ENCODE measurements at places on chromosomes 4 and X. TPM values are rescaled to one million over a fixed set of nuclear protein-coding genes. Genes with fewer than 3 reads are reported as not detected.

The DHRSX gene
- 13.8 TPM for total RNA-seq

DNA sequence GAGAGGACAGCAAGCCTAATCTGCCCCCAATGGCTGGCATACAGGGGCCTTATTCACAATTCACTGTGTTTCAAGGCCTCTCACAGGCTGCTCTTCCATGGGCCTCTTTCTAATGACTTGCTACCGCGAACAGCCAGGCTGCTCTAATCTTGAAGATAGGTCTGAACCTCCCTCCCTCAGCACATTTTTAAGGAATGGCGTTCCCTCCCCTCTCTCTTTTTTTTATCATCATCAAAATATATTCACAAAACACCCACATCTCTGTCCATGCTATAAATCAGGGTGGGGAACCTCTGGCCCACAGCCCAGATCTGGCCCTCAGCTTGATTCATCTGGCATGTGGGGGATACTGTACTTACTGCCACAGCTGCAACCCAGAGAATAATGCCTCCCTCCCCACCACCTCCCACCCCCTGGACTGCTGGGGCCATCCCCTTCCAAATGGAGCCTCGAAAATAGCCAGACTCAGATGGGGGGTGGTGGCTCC, 76.2 kb upstream of the PLAC1 start:
- H3K27ac ChIP-seq: no peak overlapping the region
- H3K36me3 ChIP-seq: no peaks in the 10 kb centered on the region
- H3K4me3 ChIP-seq: no peak overlapping the region
- DNase-seq: no peak

DNA sequence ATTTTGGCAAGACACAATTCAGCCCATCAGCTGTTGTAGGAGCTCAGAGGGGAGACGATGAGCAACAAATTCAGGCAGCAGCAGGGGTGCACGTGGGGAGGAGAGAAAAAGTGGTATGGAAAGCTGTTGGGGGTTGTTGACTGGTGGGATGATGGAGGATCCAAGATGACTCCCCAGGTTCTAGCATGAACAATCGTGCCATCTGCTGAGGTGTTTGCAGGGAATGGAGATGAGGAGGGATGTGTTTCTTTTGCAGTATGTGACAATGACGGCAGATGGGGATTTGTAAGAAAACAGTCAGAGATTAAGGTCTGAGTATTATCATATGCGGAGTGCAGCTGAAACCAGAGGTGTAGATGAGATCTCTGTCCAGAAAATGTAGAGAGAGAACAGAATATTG, 63.3 kb downstream of the SEL1L3 start:
- peaks cover 46% of the 10 kb centered on the region for H3K36me3 ChIP-seq
- H3K27ac ChIP-seq: no peak overlapping the region
- no peak overlapping the region for H3K4me3 ChIP-seq
- no peak for DNase-seq

DNA sequence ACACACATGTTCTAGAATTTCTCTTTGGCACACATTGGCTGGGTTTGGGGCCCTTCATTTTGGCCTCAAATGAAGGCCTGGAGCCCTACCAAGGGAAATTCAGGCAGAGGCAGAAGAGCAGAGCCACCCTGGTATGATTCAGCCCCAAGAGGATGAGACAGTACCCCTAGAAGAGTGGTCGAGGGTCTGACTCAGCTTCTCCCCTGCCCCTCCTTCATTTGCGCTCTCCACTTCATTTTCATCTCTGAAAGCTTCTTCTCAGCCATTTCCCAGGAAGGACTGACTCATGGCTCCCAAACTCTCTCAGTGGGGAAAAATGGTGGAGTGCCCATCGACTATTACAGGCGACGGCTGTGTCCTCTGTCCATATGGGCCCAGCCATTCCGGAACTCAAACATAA, 43.5 kb downstream of the MAMLD1 start:
- H3K27ac ChIP-seq: no peak overlapping the region
- no peaks in the 10 kb centered on the region for H3K27me3 ChIP-seq
- H3K4me3 ChIP-seq: no peak overlapping the region
- DNase-seq: no peak
- H3K4me1 ChIP-seq: peaks cover 18% of the 10 kb centered on the region

- H3K4me3 ChIP-seq: no peak overlapping the region
- peak overlapping the region; percentile 24 for H3K27ac ChIP-seq
- no peaks in the 10 kb centered on the region for H3K36me3 ChIP-seq
- no peak for DNase-seq
- peaks cover 2% of the 10 kb centered on the region for H3K27me3 ChIP-seq
These were observed 46.6 kb upstream of the CLNK start for GRCh38 chr4:10731162-10731561.

- peaks cover 6% of the 10 kb centered on the region for H3K27me3 ChIP-seq
- H3K4me3 ChIP-seq: no peak overlapping the region
- DNase-seq: peak; percentile 82
- H3K27ac ChIP-seq: no peak overlapping the region
- no peaks in the 10 kb centered on the region for H3K36me3 ChIP-seq
These were observed 46.5 kb upstream of the HMX1 start for GRCh38 chr4:8917868-8918783.

DNA sequence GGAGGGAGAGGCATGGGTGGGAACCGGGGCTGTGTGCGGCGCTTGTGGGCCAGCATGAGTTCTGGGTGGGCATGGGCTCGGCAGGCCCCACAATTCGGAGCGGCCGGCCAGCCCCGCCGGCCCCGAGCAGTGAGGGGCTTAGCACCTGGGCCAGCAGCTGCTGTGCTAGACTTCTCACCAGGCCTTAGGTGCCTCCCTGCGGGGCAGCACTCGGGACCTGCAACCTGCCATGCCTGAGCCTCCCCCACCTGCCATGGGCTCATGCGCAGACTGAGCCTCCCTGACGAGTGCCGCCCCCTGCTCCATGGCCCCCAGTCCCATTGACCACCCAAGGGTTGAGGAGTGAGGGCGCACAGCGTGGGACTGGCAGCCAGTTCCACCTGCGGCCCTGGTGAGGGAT, 573.9 kb downstream of the TMA16 start:
- no peaks in the 10 kb centered on the region for H3K4me1 ChIP-seq
- DNase-seq: no peak
- H3K27me3 ChIP-seq: no peaks in the 10 kb centered on the region
- no peak overlapping the region for H3K4me3 ChIP-seq
- H3K27ac ChIP-seq: no peak overlapping the region

- H3K4me1 ChIP-seq: peaks cover 34% of the 10 kb centered on the region
- H3K4me3 ChIP-seq: peak within 1 kb of the TSS; percentile 93
- peak within 1 kb of the TSS; percentile 100 for H3K27ac ChIP-seq
- peak; percentile 82 for DNase-seq
- no peaks in the 10 kb centered on the region for H3K27me3 ChIP-seq
- peaks cover 25% of the 10 kb centered on the region for H3K36me3 ChIP-seq
These were observed at the start of gene OTUD5 for GRCh38 chrX:48957477-48957826. TSS of gene OTUD5 (minus strand) at chrX:48957607. CDS start at chrX:48957570, 37 bp downstream.

- H3K36me3 ChIP-seq: no peaks in the 10 kb centered on the region
- no peaks in the 10 kb centered on the region for H3K4me1 ChIP-seq
These were observed 26.8 kb upstream of the PPP2R2C start for GRCh38 chr4:6499238-6499600.

DNA sequence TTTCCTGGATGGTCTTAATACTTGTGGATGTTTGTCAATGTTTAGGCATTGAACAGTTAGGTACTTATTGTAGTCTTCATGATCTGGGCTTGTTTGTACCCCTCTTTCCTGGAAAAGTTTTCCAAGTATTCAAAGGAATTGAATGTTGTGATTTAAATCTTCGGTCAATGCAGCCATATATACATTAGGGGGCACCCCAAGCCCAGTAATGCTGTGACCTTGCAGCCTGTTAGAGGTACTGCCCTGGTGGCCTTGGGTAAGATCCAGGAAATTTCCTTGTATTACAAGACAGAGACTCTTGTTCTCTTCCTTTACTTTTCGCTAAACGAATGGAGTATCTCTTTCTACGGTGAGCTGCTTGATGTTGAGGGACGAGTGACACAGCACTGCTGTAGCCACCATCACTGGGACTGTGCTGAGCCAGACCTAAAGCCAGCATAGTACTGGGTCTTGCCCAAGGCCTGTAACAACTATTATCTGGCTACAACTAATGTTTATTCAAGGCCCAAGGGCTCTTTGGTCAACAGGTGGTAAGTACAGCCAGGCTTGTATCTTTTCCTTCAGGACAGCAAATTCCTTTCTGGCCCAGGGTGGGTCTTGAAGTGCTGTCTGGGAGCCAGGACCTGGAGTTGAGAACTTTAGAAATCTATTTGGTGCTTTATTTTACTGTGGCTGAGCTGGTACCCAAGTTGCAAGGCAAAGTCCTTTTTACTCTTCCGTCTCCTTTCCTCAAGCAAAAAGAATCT, 118.3 kb upstream of the ATOH1 start:
- H3K27me3 ChIP-seq: no peaks in the 10 kb centered on the region
- no peak overlapping the region for H3K4me3 ChIP-seq
- DNase-seq: no peak
- H3K36me3 ChIP-seq: no peaks in the 10 kb centered on the region
- H3K27ac ChIP-seq: no peak overlapping the region
- H3K4me1 ChIP-seq: no peaks in the 10 kb centered on the region

- H3K4me1 ChIP-seq: peaks cover 32% of the 10 kb centered on the region
- H3K4me3 ChIP-seq: no peak overlapping the region
These were observed 2.7 kb downstream of the FAT4 start for GRCh38 chr4:125317525-125317877.

DNA sequence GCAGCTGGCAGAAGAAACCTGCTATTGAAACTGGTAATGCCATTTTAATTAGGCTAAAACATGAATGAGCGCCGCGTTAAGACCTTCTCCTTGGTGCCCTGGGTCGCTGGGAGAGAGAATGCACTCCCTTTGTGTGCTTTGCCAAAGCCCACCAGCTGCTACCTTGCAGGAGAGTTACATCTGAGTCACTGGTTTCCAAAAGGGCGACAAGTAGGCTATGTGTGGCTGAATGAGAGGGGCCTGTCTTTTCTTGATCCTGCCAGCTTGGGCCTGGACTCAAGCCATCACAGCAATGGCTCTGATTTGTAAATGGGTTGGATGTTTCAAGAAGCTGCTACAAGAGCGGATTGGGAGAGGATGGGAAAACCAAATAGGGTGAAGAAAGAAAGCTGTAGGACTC, 81.5 kb downstream of the NHS start:
- no peak overlapping the region for H3K4me3 ChIP-seq
- peaks cover 5% of the 10 kb centered on the region for H3K27me3 ChIP-seq
- no peaks in the 10 kb centered on the region for H3K4me1 ChIP-seq
- DNase-seq: no peak
- H3K36me3 ChIP-seq: no peaks in the 10 kb centered on the region

The HPSE gene
- 11.4 TPM for total RNA-seq

DNA sequence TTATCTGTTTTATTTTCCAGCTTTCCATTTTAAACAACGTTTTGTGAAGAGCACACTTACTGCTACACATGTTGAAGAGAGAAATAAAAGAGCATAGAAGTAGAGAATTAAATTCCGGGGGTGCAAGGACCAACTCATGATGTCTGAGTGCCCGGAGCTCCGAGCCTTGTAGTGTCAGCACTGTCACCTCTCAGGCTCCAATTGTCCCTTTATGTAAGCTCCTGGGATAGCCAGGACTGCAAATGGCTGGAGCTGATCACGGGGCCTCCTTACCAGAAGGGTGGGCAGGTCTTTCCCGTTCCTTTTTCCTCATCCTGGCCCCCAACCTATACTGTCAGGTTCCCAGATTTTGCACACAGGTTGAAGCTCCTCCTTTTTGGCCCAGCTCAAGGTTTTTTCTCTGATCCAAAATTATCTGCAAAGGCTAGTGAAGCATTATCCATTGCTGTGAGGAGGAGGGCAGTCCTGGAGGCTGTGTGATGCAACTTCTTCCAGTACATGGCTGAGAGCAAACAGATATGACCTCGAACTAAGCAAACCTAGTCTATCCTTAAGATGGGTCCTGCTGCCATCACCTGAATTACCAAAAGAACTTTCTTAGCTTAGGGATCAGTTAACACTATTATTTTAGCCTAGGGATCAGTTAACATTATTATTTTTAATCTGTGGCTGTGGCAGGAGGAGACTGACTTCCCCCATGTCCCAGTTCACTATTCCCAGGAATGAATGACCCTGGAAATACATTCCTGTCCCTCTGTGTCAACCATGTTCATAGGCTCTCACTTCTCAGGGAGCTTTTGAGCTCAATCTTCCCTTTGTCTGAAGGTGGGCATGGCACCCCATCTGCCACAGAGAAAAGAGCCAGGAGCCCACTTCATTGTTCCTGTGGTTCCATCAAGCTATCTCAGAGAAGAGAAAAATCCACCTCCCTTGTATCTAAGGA, at the start of gene FGG:
Gene FGG (minus strand): TSS at position 185 of the 943 bp plus-strand sequence. CDS start 47 bp downstream, at position 138.
- H3K27ac ChIP-seq: no peak within 1 kb of the TSS
- H3K4me1 ChIP-seq: peaks cover 5% of the 10 kb centered on the region
- peaks cover 15% of the 10 kb centered on the region for H3K27me3 ChIP-seq
- no peak for DNase-seq
- H3K4me3 ChIP-seq: no peak within 1 kb of the TSS
- H3K36me3 ChIP-seq: no peaks in the 10 kb centered on the region

DNA sequence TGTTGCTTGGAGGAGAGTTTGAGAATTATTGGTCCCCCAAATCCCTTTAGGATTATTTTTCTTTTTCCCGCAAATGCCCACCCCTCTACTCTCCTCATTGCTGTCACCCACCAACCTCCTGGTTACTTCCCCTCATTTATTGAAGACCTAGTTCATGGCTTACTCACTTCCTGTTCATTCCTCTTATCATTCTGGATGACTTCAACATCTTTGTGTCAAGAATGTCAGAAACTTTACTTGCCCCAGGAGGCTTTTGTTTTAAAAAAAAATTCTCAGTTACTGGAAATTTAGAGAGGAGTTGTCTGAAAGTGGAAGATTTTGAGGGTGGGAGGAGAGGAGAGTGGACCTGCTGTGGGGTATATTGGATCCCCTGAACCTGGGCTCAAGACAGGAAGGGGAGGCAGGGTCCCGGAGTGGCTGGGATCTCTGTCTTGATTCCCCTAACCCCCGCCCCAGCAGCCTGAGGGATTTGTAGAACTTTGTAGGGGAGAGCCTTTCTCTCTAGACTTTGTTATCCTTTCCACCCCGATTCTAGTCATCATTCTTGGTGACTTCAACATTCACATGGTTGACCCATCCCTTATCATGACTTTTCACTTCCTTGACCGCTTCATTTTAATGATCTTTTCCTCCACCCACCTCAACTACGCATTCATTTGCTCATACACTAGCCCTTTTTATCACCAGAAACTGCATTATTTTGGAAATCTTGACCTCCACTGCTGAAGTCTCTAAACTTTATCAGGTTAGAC, 69.9 kb upstream of the ESX1 start:
- H3K4me3 ChIP-seq: no peak overlapping the region
- H3K4me1 ChIP-seq: no peaks in the 10 kb centered on the region
- peaks cover 6% of the 10 kb centered on the region for H3K27me3 ChIP-seq
- H3K36me3 ChIP-seq: no peaks in the 10 kb centered on the region
- DNase-seq: no peak
- no peak overlapping the region for H3K27ac ChIP-seq

DNA sequence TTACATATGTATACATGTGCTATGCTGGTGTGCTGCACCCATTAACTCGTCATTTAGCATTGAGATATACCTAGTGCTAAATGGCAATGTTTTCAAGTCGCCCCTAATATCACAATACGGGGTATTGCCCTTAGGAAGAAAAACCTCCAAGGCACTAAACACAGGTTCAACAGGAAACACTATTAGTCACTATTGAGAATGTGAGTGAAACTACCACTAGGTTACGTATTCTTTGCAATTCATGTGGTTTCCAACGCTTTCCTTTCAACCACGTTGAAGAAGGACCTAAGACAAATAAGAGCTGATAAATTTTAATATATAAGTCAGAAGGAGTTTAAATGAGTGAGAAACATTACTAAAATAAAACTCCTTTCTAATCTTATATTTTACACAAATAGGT, 134.7 kb upstream of the SPANXN4 start:
- DNase-seq: no peak
- H3K36me3 ChIP-seq: no peaks in the 10 kb centered on the region

The GPR50 gene
- total RNA-seq: not detected

The HPGD gene
- 2.5 TPM for total RNA-seq

- H3K27ac ChIP-seq: no peak overlapping the region
- no peak for DNase-seq
- H3K4me3 ChIP-seq: no peak overlapping the region
These were observed 25.7 kb downstream of the GUCY1A1 start for GRCh38 chr4:155692361-155692760.

The PAGE1 gene
- not detected for total RNA-seq
